ENCODE measurements at places on chromosomes 5 and 9. TPM values are rescaled to one million over a fixed set of nuclear protein-coding genes. Genes with fewer than 3 reads are reported as not detected.

GHR gene
- total RNA-seq = not detected

HACD4 gene
- 14.0 TPM for total RNA-seq

PCDHGB4 gene
- total RNA-seq = 0.31 TPM

DRD1 gene
- total RNA-seq = not detected

KIF24 gene
- 0.28 TPM for total RNA-seq

PCDHA8 gene
- not detected for total RNA-seq

DMRT3 gene
- total RNA-seq = not detected

EPB41L4B gene
- total RNA-seq = not detected

INSL6 gene
- total RNA-seq = not detected

OR13C2 gene
- total RNA-seq = not detected

PCDHGA8 gene
- 0.28 TPM for total RNA-seq

GFI1B gene
- 0.41 TPM for total RNA-seq

CXCL14 gene
- not detected for total RNA-seq

CATSPER3 gene
- total RNA-seq = 0.31 TPM

FOXE1 gene
- not detected for total RNA-seq

C1QTNF3 gene
- 11.3 TPM for total RNA-seq

MARCHF11 gene
- total RNA-seq = not detected

LRRC70 gene
- total RNA-seq = 29.5 TPM
